ENCODE measurements at places on chromosomes 5 and 9. TPM values are rescaled to one million over a fixed set of nuclear protein-coding genes. Genes with fewer than 3 reads are reported as not detected.
A peak's percentile ranks its signal among the peaks of the same experiment; 100 is the strongest.

DNA sequence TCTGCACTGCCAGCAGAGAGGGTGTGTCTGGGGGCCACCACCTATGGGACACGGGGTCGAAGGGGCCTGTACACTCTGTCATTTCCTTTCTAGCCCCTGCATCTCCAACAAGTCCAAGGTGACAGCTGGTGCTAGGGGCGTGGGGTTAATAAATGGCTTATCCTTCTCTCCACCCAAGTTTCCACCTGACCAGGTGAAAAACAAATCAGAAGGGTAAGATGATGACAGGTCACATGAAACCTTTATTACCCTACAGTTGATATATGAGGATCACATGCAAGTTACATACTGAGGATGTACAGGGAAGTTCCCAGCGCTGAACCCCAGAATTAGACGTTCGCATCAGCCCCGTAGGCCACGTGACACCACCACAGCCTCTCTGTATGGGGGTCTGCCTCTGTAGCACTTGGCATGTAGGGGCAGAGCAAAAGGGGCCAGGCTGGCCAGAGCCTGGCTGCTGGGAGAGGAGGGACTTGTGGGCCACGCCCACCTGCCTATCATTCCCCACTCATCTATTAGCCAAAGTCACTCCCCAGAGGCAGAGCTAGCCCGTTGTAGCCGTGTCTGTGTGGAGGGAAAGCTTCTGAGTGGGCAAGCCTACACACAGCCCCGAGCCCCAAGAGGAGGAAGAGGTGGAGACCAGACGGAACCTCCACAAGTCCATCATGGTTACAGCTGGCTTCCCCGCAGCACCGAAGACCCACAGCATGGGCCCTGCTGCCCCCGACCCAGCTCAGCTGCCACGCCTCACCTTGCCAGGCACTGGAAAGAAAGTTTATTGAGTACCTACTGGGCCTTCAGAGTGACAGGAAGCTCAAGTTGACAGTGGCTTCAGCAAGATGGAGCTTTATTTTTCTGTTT is 2.2 kb downstream of the TMEM141 start:
- no peak overlapping the region for H3K4me3 ChIP-seq
- no peaks in the 10 kb centered on the region for H3K36me3 ChIP-seq
- H3K4me1 ChIP-seq: peaks cover 12% of the 10 kb centered on the region
- DNase-seq: no peak
- 0 out of 2 replicates have a peak overlapping the region, but pooled peaks have one; percentile 11 for H3K27ac ChIP-seq
- no peaks in the 10 kb centered on the region for H3K27me3 ChIP-seq

- H3K27ac ChIP-seq: no peak overlapping the region
- no peaks in the 10 kb centered on the region for H3K36me3 ChIP-seq
- no peaks in the 10 kb centered on the region for H3K27me3 ChIP-seq
- no peaks in the 10 kb centered on the region for H3K4me1 ChIP-seq
- DNase-seq: no peak
Measured at GRCh38 chr5:103345461-103345860, 86.9 kb downstream of the MACIR start.

DNA sequence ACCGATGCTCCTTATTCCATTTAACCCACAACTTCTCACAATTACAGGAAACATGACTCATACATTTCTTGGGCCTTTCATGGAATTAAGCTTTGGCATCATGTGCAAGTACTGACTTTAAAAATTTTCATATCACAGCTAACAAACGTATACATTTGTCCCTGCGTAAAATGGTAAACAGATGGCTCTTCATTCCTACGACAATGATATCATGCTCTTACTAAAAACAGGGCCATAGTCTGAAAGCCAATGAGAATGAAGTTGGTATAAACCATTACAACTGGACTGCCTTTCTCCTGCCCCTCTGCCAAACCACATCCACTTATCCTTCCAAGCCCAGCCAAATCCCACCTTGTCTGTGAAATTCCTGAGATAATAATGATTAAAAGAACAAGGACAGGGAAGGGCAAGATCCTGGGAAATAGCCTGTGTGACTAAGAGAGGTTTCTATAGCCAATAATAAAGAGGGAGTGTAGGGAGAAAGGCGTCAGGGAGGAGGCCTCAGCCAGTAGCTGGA is 44.9 kb upstream of the ZNF366 start:
- no peaks in the 10 kb centered on the region for H3K4me1 ChIP-seq
- no peak for DNase-seq
- no peaks in the 10 kb centered on the region for H3K27me3 ChIP-seq
- H3K27ac ChIP-seq: no peak overlapping the region

The MAN2A1 gene
- total RNA-seq: 35.4 TPM

DNA sequence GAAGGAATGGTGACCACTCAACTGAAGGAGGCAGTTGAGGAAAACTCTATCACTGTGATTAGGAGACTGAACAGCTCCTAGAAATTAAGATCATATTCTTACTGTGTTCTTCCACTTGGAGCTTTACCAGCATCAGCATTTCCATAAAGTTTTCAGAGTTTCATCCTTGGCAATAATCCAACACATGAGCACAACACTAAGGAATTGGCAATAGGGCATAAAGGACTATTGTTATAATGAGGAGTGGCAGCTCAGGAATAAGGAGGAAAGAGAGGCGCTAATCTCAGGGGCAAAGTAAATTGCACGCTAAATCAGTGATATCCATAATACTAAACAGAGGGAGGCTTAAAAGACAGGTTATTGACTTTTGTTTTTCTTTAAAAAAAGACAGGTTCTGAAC is 338.9 kb downstream of the EFNA5 start:
- no peak for DNase-seq
- H3K4me3 ChIP-seq: no peak overlapping the region
- no peak overlapping the region for H3K27ac ChIP-seq
- no peaks in the 10 kb centered on the region for H3K27me3 ChIP-seq
- no peaks in the 10 kb centered on the region for H3K36me3 ChIP-seq

The PCDHGA4 gene
- total RNA-seq: not detected

GRCh38 chr5:116451066-116451465 is 123.6 kb downstream of the SEMA6A start:
- no peak overlapping the region for H3K4me3 ChIP-seq
- no peak overlapping the region for H3K27ac ChIP-seq
- DNase-seq: no peak
- H3K27me3 ChIP-seq: no peaks in the 10 kb centered on the region
- no peaks in the 10 kb centered on the region for H3K36me3 ChIP-seq

DNA sequence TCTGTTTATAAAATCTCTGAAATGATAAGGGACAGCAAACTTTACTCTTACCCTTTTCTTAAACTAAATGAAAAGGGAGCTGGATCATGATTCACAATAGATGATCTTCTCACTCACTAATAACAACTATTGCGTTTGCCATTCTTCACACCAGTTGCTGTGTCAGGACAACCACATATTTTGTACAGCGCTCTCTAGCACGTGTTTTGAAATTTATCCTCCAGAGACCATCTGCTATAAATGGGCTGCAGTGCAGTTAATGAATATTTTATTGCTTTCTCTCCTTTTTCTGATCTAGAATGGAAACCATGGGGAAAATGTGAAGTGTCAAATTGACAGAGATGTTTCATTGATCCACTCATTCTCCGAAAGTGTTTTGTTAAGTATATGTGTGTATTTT is 258.4 kb upstream of the CCNH start:
- no peak overlapping the region for H3K4me3 ChIP-seq
- H3K27ac ChIP-seq: no peak overlapping the region
- H3K27me3 ChIP-seq: no peaks in the 10 kb centered on the region
- H3K4me1 ChIP-seq: no peaks in the 10 kb centered on the region
- no peak for DNase-seq
- no peaks in the 10 kb centered on the region for H3K36me3 ChIP-seq

- no peak overlapping the region for H3K27ac ChIP-seq
- no peaks in the 10 kb centered on the region for H3K36me3 ChIP-seq
- H3K27me3 ChIP-seq: peaks cover 23% of the 10 kb centered on the region
- no peak overlapping the region for H3K4me3 ChIP-seq
Measured at GRCh38 chr9:87309236-87309635, 188.4 kb upstream of the DAPK1 start.

The RORB gene
- 0.02 TPM for total RNA-seq

The SHISAL2B gene
- total RNA-seq: not detected

DNA sequence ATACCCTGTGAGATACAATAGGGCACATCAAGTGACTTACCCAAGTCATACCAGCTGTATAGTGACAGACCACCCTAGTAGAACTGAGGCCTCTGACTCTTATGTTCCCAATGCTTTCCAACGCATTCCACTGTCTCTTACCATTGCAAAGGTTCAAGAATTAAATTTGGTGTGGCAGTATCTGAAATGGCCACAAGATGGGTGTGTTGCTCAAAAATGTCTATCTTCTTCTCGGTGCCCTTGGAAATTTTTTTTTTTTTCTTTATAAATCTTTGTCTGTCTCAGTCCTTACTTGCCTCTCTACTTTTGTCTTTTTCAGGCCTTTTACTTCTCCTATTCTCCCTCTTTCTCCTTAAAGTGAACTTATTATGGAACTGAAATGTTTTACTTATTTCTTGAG is 48.4 kb downstream of the GPR21 start:
- H3K4me3 ChIP-seq: no peak overlapping the region
- no peaks in the 10 kb centered on the region for H3K4me1 ChIP-seq
- peak; percentile 22 for DNase-seq
- H3K36me3 ChIP-seq: peaks cover 9% of the 10 kb centered on the region
- no peaks in the 10 kb centered on the region for H3K27me3 ChIP-seq
- no peak overlapping the region for H3K27ac ChIP-seq

- no peak overlapping the region for H3K27ac ChIP-seq
- H3K27me3 ChIP-seq: no peaks in the 10 kb centered on the region
- peaks cover 20% of the 10 kb centered on the region for H3K4me1 ChIP-seq
- no peak overlapping the region for H3K4me3 ChIP-seq
Measured at GRCh38 chr5:36641431-36641830, 35.0 kb downstream of the SLC1A3 start.

- H3K4me3 ChIP-seq: no peak overlapping the region
- H3K27ac ChIP-seq: no peak overlapping the region
- no peak for DNase-seq
- no peaks in the 10 kb centered on the region for H3K27me3 ChIP-seq
Measured at GRCh38 chr9:93681269-93682154, 105.1 kb downstream of the PHF2 start.

DNA sequence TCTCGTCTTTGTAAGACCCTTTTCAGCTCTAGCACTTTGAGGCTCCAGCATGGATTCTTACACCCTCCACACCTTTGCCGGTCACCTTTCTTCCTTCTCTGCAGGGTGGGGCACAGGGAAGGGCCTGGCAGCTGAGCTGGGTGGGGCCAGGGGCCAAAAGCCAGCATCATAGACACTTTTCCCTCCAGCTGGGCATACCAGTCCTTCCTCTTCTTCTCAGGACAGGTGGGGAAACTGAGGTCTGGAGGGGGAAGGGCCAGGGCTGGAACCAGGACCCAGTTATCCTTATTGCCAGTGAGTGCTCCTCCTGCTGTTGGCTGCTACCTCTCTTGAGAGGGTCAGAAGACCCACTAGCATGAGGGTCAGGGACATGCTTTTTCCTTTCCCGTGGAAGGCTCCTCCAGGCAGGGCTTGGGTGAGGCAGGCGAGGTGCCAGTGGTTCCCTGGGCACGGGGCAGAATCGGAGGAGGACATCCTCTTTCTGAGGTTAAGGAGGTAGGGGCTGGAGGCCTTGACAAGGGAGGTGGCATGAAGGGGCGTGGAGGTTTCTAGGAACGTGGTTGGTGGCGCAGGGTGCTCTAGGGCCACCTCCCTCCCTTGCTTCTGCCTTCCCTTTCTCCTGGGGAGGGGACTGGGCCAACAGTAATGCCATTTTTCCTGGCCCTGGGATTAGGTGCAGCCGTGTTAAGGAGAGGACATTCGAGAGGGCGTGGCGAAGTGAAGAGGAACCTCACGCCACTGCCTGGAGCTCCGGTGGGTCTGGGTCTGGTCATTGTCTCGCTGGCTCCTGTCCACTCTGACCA is at the start of gene NDST1:
Gene NDST1 (plus strand): TSS at position 658 of the 803 bp plus-strand sequence. CDS start 13,124 bp downstream, outside the sequence.
- no peaks in the 10 kb centered on the region for H3K27me3 ChIP-seq
- no peak for DNase-seq
- H3K4me3 ChIP-seq: no peak within 1 kb of the TSS
- H3K36me3 ChIP-seq: no peaks in the 10 kb centered on the region
- no peak within 1 kb of the TSS for H3K27ac ChIP-seq

DNA sequence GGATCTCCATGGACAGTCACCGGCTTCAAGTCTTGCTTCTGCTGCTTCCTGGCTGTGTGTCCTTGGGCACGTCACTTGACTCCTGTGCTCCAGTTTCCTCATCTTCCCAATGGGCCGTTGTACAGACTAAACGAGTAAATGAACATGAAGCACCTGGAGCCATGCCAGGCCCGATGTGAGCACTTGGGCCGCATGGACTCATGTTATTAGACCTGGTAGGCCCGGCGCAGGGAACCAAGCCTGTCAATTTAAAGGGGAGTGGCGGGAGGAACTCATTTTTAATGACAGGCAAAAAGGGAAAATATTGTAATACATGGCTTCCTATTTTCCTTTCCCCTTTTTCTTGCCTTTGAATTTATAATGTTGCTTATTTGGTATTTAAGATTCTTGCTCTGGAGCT is 47.5 kb downstream of the TENT4A start:
- H3K36me3 ChIP-seq: peaks cover 7% of the 10 kb centered on the region
- peaks cover 5% of the 10 kb centered on the region for H3K4me1 ChIP-seq
- no peak overlapping the region for H3K4me3 ChIP-seq
- H3K27me3 ChIP-seq: no peaks in the 10 kb centered on the region
- no peak for DNase-seq

The AGXT2 gene
- total RNA-seq: not detected

The FCN2 gene
- total RNA-seq: not detected

DNA sequence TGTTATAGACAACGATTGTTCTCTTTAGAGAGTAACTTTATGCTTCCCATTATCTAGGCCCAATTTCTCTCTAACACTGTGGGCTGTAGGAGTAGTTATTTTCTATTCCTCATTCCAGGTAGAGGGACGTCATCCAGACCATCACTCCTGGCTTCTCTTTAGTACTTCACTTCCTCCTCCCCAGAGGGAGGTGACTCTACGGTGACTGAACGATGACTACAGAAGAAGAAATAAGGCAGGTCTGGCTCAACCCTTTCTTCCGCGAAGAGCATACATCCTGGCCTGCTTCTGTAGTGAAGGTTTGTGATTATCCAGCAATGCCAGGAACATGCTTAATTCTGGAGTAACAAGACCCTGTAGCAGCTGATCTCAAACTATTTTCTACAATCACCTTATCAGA is 50.8 kb downstream of the HMGCR start:
- H3K27me3 ChIP-seq: no peaks in the 10 kb centered on the region
- no peaks in the 10 kb centered on the region for H3K4me1 ChIP-seq
- H3K4me3 ChIP-seq: no peak overlapping the region

DNA sequence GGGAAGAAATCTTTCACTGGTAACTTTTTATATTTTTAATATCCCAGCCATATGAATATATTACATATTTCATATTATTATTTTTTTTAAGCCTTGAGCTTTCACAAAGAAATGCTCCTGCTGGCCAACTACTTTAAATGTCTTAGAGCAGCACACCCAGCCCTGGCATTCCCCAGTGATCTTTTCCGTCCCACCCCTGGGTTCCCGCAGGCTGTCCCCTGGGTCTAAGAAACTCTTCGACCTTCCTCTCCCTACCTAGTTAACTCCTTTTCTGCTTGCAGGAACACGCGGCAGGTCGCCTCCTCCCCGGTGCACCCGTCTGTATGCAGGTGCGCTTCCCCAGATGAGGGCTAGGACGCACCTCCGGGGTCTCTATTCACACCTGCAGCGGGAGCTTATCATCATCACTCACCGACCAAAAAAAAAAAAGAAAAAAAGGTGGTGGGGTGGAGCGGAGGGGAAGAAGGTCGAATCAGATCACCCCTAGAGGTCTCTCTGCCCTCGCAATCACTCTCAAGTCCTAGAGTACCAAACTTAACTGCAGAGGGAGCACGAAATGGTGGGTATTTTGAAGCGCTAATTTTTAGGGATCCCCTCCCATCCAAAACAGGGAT is 696 bp downstream of the ZFP62 start:
- H3K36me3 ChIP-seq: peaks cover 6% of the 10 kb centered on the region
- peaks cover 14% of the 10 kb centered on the region for H3K4me1 ChIP-seq
- no peaks in the 10 kb centered on the region for H3K27me3 ChIP-seq
- peak overlapping the region; percentile 81 for H3K4me3 ChIP-seq

All from HCT116 (cell line).